Stimulated activated CD4-positive, alpha-beta T cell treated with anti-CD3 and anti-CD28 coated beads, Interleukin-12 subunit alpha, Interleukin-12 subunit beta, amount 100 ng/mL, for 24 hours (primary cell): ENCODE measurements at places on chromosomes 13 and 19.

DNA sequence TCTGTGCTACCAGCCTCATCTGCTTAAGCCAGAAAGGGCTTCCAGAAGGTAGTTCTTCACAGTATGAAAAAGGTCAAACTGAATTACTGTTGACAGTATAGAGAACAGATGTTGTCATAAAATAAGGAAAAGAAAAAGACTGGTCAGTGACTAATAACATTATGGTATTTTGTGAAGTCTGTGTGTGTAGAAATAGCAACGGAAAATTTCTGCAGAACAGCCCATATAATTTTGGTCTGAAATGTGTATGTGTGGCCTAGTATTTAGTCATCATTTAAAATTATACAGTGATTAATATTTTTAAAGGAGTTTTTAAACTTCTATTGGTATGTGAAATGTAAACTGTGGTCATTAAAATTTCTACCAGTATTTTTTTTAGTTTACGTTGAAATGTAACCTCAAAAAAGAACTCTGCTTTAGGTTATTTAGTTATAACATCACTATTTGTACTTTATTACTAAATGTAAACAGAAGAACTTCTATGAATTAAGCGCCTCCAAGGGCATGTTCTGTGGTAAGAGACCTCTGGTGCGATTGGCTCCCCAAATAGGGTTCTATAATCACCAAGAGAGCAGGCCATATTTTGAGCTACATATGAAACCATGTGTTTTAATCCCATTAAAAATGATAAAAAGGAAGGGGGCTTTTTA, 3.3 kb upstream of the GPR183 start:
- no peak for DNase-seq

- no peak for DNase-seq
These were observed 10.2 kb upstream of the SIGLEC6 start for GRCh38 chr19:51541458-51542357.

DNA sequence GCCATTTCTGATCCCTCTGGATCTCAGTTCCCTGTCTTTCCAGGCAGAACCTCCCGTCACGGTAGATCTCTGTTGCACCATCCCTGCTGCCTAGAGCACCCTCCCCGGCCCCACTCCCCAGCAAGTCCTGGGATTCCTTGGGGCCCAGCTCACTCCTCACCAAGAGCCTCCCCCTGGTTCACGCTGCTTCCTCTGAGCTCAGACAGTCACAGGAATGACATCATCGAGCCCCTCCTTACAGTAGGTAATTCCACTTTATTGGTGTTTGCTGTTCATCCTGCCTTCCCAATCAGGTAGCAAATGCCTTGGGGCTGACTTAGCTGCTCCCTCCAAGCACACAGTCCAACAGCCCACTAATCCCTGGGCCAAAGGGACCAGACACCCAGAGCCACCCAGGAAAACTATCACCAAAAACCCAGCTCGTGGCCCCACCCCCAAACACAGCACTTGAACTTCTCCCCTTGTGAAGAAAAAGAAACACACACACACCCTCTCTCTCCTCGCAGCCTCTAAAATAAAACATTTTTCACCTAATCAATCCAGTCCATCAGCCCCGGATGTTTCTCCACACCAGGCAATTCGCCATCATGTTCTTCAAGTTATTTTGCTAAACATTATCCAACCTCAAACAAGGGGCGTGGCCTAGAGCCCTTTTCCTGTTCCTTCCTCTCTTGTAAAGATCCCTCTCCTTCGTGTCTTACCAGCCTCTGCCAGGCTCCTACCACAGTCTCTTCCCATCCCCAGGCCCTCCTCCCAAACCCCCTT, 2.5 kb downstream of the NAPA start:
- no peak for DNase-seq

- no peak for DNase-seq
These were observed 7.7 kb downstream of the LMNB2 start for GRCh38 chr19:2449019-2449418.

GRCh38 chr13:90928109-90928508, 419.4 kb upstream of the MIR17HG start:
- DNase-seq, result no peak

DNA sequence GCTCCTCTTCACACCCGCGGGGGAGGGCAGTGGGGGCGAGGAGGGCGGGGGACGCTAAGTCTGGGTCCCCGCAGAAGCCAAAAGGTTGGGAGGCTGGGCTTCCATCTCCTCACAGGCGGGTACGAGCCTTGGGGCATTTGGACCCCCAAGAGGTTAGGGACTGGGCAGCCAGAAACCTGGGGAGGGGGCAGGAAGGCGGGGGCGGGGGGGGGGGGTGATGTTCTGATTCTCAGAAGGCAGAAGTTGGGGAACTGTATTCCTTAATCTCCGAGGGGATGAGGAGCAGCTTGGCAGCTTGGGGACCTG, 5.1 kb downstream of the BCL3 start:
- no peak for DNase-seq

- DNase-seq, result no peak
These were observed 12.1 kb downstream of the COMP start for GRCh38 chr19:18778826-18779495.
